ENCODE measurements at places on chromosomes 6 and 20.

DNA sequence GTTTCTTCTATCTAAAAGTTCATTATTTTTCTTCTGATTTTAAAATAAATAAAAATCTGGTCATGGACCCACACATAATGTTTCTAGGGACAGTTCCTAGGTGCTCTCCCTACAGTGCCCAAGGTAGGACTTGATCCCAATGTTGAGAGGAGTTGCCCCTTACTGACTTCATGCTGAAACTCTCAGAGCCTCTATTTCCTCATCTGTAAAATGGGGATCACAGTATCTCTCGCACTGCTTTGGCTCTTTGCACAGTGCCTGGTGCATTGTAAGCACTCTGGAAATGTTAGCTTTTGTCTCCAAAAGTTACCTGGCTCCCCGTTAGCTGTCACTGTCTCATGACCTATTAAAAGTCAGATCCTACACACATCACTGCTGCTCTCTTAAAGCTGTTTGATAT lies 205.5 kb downstream of the TSHZ2 start:
- DNase-seq: no peak

GRCh38 chr20:20691477-20692235 lies 20.8 kb downstream of the RALGAPA2 start:
- no peak for DNase-seq

GRCh38 chr6:90412538-90413369 lies 116.1 kb upstream of the BACH2 start:
- DNase-seq: no peak

GRCh38 chr6:50785921-50786320 lies 32.8 kb upstream of the TFAP2B start:
- no peak for DNase-seq

- DNase-seq: no peak
These were observed 11.9 kb upstream of the NPBWR2 start for GRCh38 chr20:64119301-64119680.

DNA sequence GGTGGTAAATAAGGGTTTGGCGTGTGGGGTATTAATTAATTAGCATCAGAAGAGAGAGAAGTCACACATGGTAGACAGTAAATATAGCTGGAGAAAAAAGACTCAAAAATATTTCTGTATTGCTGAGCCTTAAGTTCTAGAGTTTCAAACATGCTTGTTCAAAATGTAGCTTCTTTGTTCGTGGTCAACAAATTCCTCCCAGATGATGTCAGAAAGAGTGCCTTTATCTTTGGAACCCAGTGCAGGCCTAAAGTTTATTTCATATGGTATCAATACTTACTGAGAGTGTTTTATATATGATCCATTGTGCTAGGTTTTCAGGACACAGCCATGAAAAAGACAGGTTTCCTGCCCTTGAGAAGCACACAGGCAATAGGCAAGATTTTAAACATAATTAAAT lies 18.3 kb downstream of the MARCKS start:
- DNase-seq: no peak

- DNase-seq: no peak
These were observed 62.5 kb upstream of the OGFRL1 start for GRCh38 chr6:71226151-71226550.

- DNase-seq: no peak
These were observed 36.3 kb downstream of the CARMIL1 start for GRCh38 chr6:25315194-25316177.

- no peak for DNase-seq
These were observed 36.4 kb downstream of the DACT2 start for GRCh38 chr6:168282985-168283685.
